Fibroblast of skin of abdomen (primary cell): ENCODE measurements at places on chromosomes 13 and 19.

DNA sequence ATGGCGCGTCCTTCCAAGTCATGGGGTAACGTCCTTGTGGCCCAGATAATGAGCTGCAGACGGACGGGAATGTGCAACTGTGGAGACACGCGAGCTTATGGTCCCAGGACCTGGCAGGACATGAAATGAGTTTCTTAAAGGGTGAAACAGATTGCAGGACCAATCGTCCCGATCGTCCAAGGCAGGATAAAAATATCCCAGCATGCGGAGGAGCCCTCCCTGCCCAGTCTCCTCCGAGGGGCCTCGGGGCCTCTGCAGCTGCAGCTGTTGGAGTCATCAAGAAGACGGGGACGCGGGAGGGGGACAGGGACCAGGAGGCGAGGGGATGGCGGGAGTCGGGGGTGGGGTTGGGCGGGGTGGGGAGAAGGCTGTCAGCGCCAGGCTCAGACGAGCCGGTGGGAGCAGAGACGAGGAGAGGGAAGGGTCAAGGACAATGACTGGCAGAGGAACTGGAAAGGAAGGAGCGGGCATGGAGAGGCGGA lies 14.4 kb upstream of the GARIN5A start:
- DNase-seq = no peak

- no peak for DNase-seq
These were observed 152.1 kb upstream of the SOX21 start for GRCh38 chr13:94864474-94864873.

DNA sequence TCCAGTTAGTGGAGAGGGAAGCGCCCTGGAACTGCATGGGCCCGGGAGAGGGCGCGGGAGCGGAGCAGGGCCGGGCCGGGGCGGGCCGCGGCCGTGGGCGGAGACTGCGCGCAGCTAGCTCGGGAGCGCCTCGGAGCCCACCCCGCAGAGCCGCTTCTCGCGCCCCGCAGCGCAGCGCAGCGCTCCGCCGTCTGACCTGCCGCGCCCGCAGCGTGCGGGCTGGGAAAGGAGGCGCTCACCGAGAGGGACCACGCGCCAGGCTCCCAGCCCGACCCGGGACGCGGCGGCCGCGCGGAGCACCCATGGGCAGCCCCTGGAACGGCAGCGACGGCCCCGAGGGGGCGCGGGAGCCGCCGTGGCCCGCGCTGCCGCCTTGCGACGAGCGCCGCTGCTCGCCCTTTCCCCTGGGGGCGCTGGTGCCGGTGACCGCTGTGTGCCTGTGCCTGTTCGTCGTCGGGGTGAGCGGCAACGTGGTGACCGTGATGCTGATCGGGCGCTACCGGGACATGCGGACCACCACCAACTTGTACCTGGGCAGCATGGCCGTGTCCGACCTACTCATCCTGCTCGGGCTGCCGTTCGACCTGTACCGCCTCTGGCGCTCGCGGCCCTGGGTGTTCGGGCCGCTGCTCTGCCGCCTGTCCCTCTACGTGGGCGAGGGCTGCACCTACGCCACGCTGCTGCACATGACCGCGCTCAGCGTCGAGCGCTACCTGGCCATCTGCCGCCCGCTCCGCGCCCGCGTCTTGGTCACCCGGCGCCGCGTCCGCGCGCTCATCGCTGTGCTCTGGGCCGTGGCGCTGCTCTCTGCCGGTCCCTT lies at the start of gene MLNR:
MLNR (plus strand) TSS at position 303 of the 820 bp plus-strand sequence; CDS start at position 303, 0 bp downstream.
- DNase-seq = peak; percentile 21

- no peak for DNase-seq
These were observed 20.6 kb downstream of the FFAR2 start for GRCh38 chr19:35468637-35469036.

GRCh38 chr19:10224337-10224736 lies 6.8 kb downstream of the S1PR2 start:
- DNase-seq = no peak

DNA sequence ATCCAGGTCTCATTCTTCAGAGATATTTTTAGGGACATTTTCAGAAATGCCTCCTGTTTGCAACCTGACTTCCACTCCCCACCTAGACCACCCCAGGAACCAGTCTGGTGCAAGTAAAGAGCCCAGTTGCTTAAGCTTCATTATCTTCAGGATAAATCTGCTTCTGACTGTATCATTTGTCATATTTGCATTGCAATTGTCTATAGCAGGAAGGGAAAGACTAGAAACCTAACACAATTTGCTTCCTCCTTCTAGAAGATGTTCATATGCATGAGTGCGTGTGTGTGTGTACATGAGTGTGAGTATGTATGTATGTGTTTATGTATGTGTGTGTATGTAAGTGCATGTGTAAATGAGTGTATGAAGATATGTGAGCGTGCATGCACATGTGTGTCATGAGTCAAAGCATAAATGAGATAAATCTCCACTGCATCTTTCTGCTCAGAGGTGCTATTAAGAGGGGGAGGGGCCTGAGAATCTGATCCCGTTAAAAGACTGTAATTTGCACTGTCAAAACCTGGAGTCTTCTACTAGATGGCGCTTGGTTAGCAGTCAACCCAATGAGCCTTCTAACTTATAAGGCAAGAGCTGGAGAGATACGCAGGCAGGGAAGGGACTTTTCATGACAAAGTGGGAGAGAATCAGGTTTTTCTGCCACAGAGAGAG lies 178.8 kb upstream of the KL start:
- DNase-seq = no peak

DNA sequence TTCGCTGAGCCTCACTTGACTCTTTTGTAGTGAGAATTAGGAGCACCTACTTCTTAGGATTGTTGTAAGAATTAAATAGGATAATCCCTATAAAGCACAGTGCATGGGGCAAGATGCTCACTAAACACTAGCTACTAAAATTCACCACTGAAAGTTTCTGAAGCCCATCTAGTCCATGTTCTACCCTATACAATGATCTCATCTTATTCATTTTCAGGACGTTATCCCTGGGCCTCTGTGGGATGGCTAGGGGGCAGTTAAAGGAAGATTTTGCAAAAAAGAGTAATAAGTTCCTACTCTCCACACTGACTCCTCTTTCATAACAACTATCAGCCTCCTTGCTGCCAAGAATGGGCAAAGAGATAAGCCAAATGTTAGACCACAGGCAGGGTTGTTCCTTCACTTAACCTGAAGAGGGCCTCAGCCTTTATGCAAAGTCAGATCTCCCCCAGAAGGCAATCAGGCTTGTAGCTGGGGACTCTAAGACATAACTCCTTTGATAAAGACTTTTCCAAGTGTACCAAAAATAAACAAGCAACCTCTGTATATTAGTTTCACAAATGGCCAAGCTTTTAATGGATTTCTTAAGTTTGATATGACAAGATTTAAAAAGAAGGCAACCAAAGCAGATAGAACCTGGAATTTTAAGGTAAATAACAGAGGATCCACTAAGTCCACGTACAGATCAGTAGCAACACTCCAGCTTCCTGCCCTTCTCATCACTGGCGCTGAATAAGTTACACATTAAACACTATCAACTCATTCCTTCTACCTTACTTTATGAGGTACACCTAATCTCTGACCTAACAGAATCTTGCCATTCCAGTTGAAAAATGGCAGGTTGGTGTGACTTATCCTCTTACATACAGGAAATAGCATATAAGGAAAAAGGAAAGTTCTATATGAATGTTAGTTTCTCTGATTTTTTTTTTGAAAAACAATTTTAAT lies 44.4 kb downstream of the ELF1 start:
- peak; percentile 17 for DNase-seq

DNA sequence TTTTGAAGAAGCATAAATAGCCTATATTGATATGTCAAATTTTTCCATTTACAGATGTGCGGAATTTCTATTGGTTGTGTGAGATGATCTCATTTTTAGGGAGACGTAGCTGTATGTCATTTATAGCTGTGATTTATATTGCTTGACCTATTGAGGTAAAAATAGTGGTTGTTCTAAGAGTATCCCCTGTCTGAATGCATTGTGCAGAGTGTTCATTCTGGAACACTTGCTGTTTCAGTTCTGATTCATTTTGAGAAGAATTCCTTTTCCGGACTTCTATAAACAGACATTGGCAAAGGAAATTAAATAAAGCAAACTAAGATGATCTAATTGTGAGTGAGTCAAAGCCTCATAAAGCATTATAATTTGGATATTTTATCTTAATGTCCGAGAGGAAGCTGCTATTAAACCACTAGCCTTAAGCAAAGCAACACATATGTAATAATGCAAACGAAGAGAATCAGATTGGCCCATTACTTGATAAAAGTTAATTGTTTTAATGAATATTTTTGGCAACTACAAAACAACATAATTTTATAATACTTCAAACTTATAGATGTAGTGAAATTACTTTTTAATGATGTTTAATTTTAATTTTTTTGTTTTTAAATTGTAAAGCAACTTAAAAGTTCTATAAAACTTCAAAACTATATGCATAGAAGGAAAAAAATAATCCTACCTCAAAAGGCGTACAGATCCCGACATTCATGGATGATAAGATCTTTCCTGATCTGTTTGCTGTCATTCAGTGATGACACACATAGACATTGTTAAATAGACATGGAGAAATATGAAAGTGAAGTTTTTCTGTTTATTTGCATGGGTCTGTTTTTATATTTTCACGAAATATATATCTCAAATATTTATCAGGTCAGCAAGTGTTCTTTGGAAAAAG lies 942.6 kb upstream of the SLC10A2 start:
- peak; percentile 50 for DNase-seq

- no peak for DNase-seq
These were observed 17.4 kb upstream of the NDFIP2 start for GRCh38 chr13:79463604-79464003.

- peak; percentile 45 for DNase-seq
These were observed 927 bp downstream of the COL4A2 start for GRCh38 chr13:110307767-110308655.

- DNase-seq = no peak
These were observed 11.5 kb upstream of the ZNRF4 start for GRCh38 chr19:5443723-5444122.

- DNase-seq = no peak
These were observed 442.8 kb downstream of the FGF14 start for GRCh38 chr13:101959016-101959415.

- no peak for DNase-seq
These were observed 36.4 kb downstream of the RASA3 start for GRCh38 chr13:114096031-114096485.
